ENCODE measurements at places on chromosomes 3 and 15. TPM values are rescaled to one million over a fixed set of nuclear protein-coding genes. Genes with fewer than 3 reads are reported as not detected.

PARP15 gene
- total RNA-seq: under 0.01 TPM

DNAH12 gene
- total RNA-seq: 0.06 TPM

DNA sequence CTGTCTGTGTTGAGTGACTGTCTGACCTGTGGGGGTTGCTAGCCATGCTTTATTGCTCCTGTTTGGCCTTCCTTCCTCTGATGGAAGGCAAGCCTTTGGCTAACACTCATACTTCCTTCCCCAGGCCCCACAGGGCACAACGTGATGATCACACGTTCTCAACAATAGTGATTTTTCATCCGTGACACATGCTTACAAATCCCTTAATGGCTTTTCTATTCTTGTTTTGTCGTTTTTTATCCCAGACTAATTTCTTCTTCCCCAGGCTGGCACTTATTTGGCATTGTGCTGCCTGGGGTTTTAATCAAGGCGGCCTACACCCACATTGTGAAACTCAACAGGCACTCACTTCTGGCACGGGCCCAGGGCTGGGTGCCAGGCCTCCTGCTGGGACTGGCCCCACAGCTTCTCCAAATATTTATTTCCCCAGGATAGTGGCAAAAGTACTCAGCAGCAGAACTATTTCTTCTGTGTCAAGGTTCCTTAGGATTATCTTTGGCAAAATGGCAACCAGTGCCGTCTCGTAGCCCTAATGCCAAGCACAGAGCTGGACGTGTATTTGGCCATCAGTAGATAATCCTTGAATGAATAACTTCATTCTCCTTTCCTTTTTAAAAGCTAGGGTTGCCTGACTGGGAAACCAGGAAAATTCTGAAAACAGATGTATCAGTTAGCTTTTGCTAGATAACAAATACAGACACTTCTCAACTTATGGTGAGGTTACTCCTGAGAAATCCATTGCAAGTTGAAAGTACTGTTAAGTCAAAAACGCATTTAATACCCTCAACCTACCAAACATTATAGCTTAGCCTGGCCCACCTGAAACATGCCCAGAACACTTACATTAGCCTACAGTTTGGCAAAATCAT, 30.6 kb downstream of the CMTM7 start:
- DNase-seq: peak; percentile 92

DNA sequence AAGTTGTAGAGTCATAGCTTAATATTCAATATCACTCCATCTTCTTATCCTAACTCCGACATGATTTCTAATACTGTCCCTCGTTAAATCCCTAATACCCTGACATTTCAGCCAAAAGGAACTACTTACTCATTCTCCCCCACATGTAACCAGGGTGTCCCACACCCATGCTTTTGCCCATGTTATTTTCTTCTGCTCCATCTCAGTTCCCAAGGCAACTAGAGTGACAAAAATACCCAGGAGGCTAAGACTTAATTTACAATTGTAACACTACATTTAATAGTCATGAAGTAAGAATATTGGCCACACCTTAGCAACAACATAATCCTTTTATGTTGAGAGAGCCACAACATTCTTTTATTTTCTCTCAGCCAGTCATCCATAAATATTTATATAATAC, 248.5 kb upstream of the TGFBR2 start:
- DNase-seq: no peak

GRCh38 chr15:101091080-101092017, 160.5 kb downstream of the CHSY1 start:
- DNase-seq: no peak

DNA sequence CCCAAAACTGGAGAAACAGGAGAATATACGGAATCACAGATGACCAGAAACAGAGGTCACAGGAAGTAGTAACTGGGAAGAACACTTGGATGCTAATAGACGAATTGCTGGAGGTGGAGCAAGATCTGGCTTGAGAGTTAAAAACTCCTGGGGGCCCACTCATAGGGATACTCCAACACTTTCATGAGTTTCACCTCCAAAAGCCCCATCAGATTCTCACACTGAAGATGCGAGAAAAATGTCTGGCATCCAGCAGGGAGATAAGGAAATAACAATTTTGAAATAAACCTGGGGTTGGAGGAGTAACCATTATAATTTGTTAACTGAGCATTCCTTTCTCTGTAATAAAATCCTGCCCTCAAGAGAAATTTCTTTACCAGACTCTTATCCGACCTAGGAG, 154.0 kb downstream of the ANXA2 start:
- DNase-seq: no peak
